ENCODE measurements at places on chromosomes 1 and 21.

DNA sequence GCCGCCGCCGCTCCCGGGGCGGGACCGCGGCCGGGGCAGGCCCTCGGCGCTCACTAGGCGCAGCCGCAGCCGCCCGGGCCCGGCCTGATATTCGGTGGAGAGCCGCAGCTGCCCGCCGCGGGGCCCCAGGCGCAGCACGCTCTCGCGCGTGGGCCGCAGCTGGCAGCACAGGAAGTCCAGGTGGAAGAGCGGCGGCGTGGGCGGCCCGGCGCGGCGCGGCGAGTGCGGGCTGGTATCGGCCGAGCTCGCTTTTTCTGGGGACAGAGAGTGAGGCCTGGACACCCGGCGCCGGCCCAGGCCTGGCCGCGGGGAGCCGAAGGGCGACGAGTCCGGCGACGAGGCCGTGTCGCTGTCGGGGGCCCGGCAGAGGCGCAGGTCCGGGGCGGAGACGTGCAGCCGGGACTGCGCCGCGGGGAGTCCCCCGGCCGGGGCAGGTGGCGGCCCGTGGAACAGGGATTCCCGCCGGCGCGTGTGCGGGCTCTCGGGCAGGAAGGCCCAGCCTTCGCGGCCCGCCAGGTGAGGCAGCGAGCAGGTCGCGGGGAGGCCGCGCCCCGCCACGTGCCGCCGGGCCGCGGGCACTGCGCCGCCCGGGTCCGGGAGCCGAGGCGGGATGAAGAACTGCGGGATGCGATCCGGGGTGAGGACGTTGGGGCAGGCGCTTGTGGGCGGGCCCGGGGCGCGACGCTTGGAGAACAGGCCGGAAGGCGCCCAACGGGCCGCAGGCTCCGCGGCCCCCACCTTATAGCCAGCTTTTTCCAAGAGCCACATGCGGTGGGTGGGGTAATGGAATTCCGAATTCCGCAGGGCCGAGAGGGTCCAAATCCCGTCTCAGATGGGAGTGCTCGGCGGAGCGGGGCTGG is 1.2 kb downstream of the C2CD4D start:
- no peak for DNase-seq

DNA sequence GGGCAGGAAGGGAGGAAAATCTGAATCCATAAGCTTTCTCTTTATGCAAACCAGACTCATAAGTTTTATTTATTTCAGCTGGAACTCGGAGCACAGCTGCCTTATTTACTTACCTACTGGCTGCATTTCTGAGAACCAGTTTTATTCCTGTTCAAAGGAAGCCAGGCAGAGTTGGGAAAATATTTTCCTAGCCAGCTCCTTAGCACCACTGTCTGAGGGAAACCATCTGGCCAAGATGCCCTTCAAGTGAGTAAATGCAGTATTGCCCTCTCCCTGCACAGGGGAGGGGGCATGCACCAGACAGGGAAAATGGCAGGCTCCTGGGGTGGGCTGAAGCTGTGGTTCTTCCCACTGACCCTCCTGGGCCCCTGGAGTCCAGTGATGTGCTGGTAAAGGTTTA is 28.9 kb upstream of the FMOD start:
- DNase-seq = peak; percentile 43

DNA sequence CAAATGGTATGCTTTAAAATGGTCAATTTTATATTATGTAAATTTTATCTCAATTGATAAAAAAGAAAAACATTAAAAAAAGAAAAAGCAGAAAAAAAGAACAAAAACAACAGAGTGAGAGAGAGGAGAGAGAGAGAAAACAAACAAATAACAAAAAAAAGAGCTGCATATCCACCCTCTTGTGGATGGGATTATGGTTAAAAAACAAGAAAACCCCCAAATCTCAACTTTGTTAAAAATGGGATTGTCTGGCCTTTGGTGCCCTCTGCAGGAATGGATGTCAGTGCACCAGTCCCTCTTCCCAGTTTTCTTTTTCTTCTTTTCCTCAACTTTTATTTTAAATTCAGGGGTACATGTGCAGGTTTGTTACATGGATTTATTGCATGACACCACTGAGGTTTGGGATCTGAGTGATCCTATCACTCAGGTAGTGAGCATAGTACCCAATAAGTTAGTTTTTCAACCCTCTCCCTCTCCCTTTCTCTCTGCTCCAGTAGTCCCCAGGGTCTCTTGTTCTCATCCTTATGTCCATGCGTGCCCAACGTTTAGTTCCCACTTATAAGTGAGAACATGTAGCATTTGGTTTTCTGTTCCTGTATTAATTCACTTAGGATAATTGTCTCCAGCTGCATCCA is 28.1 kb downstream of the RNF187 start:
- DNase-seq = no peak

GRCh38 chr1:244657421-244657820 is 4.5 kb downstream of the DESI2 start:
- no peak for DNase-seq

DNA sequence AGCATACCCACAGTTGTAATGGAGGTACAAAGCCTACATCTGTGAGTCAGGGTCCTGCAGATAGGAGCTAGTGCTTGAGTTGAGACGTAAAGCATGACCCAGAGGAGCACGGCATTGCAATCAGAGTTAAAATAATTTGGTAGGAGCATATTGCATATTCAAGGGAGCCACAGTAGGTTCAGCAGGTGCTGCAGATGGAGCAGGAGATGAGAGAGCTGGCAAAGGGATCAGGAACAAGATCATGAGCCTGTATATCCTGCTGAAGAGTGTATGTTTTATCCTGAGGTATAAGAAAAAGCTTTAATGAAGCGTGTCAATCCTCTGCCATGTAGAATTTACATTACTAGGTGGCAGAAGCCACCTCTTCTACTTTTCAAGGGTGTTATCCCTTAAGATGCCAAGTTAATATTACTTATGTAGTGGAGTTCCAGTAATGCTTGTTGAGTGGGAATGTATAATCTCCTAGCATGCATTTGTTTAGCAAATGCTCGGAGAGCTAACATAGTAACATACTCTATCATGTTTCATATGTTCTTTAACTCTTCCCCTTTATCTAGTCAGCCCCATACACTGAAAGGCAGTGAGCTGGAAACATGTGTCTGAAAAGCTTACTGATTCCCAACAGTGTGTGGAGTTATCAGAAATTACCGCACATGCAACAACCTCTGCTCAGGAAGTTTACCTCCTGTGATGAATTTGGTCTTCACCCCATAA is 300.3 kb downstream of the GRIK1 start:
- no peak for DNase-seq

GRCh38 chr1:236990052-236990445 is 14.2 kb downstream of the MT1HL1 start:
- no peak for DNase-seq

GRCh38 chr1:196121181-196121580 is 487.1 kb downstream of the KCNT2 start:
- DNase-seq = no peak

GRCh38 chr1:44472620-44473525 is 67.8 kb downstream of the RNF220 start:
- DNase-seq = no peak

GRCh38 chr1:246219508-246220030 is 287.5 kb downstream of the SMYD3 start:
- peak; percentile 67 for DNase-seq

- DNase-seq = no peak
Observed at GRCh38 chr1:200306944-200307754, 102.7 kb downstream of the ZNF281 start.

DNA sequence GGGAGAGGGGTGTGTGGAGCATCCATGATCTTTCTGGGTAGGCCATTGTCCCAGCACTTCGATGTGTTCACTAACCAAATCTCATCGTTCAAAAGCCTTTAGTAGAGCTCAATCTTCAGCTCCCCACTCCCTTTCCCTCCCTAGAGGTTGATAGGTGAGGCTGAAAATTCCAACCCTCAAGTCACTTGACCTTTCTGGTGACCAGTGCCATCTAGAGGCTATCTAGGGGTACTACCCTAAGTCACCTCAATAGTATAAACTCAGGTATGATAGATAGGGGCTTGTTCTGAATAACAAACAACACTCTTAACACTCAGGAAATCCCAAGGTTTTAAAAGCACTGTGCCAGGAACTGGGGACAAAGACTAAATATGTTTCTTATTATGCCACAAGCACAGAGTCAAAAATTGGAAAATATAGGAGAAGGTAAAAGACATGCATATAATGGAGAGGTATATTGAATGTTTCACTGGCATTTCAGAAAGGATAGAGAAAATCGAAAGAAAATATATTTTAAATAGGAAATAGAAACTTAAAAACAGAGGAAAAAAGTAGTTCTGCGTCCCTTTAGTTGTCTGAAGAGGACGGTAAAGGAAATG is 42.9 kb upstream of the CD53 start:
- DNase-seq = no peak

- DNase-seq = no peak
Observed at GRCh38 chr1:203286161-203286984, 18.9 kb upstream of the BTG2 start.

- no peak for DNase-seq
Observed at GRCh38 chr1:94281361-94282142, 44.2 kb upstream of the ARHGAP29 start.

GRCh38 chr1:207993477-207994445 is 82.8 kb upstream of the CD34 start:
- DNase-seq = peak; percentile 49

DNA sequence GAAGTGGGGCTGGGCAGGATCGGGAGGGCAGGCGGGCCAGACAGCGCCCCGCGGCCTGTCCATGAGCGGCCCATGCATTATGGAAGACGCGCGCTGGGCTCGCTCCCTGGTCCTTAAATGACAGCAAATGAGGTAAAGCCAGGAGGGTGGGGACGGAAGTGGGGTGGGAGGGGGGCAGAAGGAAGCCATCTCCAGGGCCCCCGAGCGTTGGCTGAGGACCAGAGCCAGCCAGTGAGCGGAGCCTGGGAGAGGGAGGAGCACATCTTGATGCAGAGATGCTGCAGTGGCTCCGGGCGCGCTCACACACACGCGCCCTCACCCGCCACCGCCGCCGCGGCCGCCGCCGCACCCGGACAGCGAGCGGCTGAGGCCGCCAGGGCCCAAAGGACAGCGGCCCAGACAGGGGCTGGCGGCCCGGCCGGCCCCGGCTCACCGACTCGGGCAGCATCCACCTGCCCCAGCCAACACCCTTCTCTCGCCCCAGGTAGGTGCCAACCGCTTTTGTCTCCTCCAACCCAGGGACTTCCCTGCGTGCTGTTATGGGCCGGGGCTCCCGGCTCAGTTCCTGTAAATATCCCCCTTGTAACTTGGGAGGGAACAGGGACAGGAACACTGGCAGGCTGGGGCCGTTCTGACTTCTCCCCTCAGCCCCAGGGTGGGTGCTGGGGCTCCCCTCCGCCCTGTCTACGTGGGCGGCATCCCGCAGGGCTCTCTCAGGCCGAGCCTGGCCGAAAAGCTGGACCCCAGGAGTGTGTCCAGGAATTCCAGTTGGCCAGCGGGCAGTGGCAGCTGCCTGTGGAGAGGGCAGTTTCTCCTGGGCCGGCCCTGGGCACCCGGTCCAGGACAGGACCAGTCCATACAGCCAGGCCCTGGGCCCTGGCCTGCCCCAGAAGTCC is at the start of gene CNTN2:
Gene CNTN2, plus strand, starts transcription at position 302 of the 896 bp plus-strand sequence. CDS start 9,974 bp downstream, outside the sequence.
- DNase-seq = no peak

DNA sequence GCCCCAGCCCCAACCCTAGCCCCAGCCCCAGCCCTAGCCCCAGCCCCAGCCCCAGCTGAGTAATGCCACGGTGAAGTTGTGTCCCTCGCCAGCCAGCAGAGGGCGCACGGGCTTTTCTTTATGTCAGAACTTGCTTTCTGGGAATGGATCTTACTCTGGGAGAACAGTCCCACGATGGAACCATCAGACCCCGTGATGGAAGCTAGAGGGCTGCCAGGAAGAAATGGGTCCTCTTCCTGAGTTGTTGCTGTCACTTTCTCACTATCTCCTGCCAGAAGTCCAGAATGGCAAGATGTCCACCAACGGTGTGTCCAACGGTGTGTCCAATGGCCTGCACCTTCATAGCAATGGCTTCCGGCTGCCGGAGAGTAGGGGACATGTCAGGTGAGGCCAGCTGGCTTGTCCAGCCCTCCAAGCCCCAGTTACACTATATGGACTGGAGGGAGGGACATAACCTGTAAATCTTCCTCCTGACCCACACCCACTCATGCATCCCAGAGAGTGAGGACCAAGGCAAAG is 25.1 kb upstream of the TMEM222 start:
- DNase-seq = peak; percentile 80

- peak; percentile 40 for DNase-seq
Observed at GRCh38 chr1:41622402-41622801, 137.9 kb upstream of the EDN2 start.

DNA sequence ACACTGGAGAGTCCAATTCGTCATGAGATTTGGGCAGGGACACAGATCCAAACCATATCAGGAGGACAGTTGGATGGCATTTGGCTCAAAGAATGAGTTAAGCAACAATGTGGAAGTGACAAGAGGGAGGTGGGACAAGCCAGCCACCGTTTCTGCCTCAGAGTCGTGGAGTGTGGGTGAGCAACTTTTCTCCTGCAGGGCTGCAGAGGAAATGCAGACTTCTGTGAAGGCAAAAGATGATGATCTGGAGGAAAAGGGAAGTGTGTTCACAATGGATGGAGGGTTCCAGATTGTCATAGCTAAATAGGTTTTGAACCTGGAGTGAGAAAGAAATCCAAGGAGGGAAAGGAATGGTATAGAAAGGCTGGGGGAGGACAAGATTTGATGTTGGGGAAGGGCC is 16.4 kb upstream of the KANK4 start:
- no peak for DNase-seq

DNA sequence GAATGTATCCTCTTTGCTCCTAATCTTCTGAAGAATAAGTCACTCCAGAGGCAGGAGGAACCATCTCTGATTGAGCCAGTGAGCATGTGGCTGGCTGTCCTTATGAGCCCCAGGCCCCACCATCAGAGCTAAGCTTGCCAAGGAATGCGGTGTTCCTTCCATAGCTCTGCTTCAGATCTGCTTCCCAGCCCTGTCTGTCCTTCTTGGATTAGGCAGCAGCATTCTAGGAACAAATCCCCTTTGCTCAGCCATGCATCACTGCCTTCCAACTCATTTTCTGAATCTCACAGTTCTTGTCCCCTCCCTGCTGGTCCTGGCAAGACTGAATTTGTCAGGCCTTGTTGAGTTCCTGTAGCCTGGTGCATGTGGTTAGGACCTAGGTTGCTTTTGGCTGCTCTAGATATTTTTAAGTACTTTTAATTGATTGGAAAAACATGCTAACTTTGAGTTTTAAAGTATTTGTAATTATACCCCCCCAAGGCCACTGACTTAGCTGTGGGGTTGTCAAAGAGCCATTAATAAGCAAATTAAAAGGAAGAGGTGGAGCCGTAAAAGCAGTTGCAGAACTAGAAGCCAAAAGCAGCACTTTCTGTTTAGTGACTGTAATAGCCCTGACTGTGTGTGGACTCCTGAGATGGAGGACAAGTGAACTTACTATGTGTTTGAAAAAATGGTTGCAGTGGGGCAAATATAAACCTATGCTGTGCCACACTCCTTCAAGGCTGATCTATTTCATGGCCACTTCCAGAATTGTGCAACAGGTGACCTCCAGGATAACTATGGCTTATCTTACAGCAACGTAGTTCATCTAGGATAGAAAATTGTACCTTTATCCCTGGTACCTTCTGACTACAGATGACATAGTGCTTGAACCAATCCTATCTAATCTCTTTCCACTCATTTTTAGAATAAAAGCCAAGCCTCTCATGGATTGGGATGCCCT is 61.3 kb upstream of the BACH1 start:
- DNase-seq = no peak

- DNase-seq = peak; percentile 93
Observed at GRCh38 chr1:165898837-165899236, 71.4 kb downstream of the UCK2 start.
